ENCODE measurements at places on chromosomes 4 and X.

- H3K36me3 ChIP-seq = peaks cover under 1% of the 10 kb centered on the region
- peaks cover 7% of the 10 kb centered on the region for H3K4me1 ChIP-seq
- no peak for DNase-seq
- H3K4me3 ChIP-seq = no peak overlapping the region
Measured at GRCh38 chr4:679104-679481, 4.8 kb downstream of the MYL5 start.

- no peak overlapping the region for H3K27ac ChIP-seq
- H3K36me3 ChIP-seq = no peaks in the 10 kb centered on the region
- H3K4me1 ChIP-seq = no peaks in the 10 kb centered on the region
- H3K4me3 ChIP-seq = no peak overlapping the region
Measured at GRCh38 chrX:144297221-144297620, 413.4 kb downstream of the UBE2NL start.

- H3K36me3 ChIP-seq = no peaks in the 10 kb centered on the region
- no peak for DNase-seq
- H3K4me1 ChIP-seq = no peaks in the 10 kb centered on the region
- H3K4me3 ChIP-seq = no peak overlapping the region
- no peak overlapping the region for H3K27ac ChIP-seq
Measured at GRCh38 chrX:69524781-69525363, 20.7 kb downstream of the NALF2 start.

DNA sequence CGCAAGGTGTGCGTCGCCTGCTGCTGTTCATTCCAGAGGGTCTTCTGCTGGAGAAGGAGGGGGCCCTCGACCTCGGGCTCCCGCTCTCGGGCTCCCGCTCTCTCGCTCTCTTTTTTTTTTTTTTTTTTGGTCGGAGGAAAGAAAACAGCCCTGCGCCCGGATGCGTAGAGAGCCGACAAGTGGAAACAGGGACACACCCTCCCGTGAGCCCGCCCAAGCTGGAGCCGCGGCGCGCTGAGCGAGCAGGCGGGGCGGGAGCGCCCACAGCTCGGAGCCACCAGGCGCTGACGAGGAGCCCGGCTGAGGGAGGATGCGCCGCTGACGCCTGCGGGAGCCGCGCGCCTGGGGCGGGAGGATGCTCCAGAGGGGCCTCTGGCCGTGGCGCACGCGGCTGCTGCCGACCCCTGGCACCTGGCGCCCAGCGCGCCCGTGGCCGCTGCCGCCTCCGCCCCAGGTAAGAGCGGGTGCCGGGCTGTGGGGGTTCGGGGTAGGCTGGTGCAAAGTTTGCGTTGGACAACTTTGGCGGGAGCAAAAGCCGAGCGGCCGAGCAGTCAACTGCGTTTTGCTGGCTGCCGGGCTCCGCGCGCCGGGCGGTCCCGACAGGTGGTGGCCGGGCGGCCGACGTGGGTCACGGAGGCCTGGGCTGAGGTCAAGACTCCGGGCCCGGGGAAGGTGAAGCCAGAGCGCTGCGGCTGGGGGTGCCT, at the start of gene MCUB:
Gene MCUB (plus strand): TSS at position 264 of the 704 bp plus-strand sequence. CDS start 92 bp downstream, at position 356.
- peaks cover 4% of the 10 kb centered on the region for H3K27me3 ChIP-seq
- peak; percentile 96 for DNase-seq
- H3K4me1 ChIP-seq = peaks cover 54% of the 10 kb centered on the region
- H3K4me3 ChIP-seq = peak within 1 kb of the TSS; percentile 96

GRCh38 chr4:86497131-86497530, 97.0 kb upstream of the PTPN13 start:
- no peak for DNase-seq
- H3K27me3 ChIP-seq = peaks cover 4% of the 10 kb centered on the region
- no peak overlapping the region for H3K27ac ChIP-seq
- peaks cover 9% of the 10 kb centered on the region for H3K4me1 ChIP-seq

All from activated naive CD4-positive, alpha-beta T cell treated with anti-CD3 and anti-CD28 coated beads, Interleukin-2, amount 10 ng/mL, durations not matched to agents 7 days and 5 days (primary cell).